Hematopoietic multipotent progenitor cell treated with erythropoietin and hydrocortisone succinate and interleukin-3 and kit ligand, for 6 days (in vitro differentiated cells): ENCODE measurements at places on chromosomes 2 and 18.
A peak's percentile ranks its signal among the peaks of the same experiment; 100 is the strongest.

GRCh38 chr2:36478999-36479398, 119.0 kb downstream of the FEZ2 start:
- DNase-seq = peak; percentile 64

- DNase-seq = no peak
Observed at GRCh38 chr2:176293334-176293733, 24.1 kb downstream of the MTX2 start.

DNA sequence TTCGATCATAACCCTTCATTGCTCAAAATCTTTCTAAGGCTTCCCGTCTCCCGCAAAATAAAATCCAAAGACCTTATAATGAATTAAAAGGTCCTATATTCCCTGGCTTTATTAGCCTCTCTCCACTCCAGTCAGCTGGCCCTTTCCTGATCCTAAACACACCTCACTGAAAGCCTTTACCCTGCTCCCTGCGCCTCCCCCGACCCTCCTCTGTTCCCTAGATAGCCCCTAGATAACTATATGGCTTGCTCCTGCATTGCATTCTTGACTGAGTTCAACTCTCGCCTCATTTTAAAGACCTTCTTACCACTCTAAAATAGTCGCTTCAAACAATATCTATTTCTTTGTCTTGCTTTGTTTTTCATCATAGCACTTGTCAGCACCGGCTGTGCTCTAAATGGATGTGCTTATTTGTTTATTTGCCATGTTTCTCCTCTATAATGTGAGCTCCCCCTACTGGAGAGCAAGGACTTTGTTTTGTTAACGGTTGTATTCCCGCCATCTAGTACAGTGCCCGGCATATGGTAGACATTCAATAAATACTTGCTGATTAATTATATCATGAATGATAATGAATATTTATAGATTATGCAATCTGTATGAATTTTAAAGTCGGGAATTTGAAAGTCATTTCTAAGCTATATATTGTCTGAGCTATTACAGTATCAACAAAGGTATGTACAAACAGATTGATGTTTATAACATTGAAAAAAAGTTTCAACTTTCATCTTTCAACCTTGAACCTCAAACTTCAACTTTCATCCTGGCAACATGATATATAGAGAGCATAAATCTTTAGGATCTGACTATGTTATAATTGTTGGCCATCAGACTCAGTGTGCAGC, 32.4 kb upstream of the VIT start:
- peak; percentile 73 for DNase-seq

DNA sequence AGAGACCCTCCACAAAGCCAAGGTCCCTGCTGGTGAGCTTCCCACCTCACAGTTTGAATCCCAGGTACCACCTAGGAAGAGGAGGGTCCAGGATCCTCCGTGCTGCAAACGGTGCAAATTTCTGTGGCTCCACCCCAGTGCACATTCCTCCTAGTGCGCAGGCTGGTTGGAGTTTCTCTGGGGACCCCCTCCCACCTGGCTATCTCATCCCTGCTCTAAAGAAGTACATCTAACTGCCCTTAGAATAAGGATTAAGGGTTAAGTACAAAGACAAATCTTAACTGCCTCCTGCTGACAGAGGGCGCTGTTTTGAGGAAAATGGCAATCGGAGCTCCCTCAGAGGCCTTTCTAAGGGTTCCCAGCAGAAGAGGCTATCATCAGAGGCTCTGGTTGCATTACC, 109.6 kb upstream of the FSIP2 start:
- peak; percentile 8 for DNase-seq

DNA sequence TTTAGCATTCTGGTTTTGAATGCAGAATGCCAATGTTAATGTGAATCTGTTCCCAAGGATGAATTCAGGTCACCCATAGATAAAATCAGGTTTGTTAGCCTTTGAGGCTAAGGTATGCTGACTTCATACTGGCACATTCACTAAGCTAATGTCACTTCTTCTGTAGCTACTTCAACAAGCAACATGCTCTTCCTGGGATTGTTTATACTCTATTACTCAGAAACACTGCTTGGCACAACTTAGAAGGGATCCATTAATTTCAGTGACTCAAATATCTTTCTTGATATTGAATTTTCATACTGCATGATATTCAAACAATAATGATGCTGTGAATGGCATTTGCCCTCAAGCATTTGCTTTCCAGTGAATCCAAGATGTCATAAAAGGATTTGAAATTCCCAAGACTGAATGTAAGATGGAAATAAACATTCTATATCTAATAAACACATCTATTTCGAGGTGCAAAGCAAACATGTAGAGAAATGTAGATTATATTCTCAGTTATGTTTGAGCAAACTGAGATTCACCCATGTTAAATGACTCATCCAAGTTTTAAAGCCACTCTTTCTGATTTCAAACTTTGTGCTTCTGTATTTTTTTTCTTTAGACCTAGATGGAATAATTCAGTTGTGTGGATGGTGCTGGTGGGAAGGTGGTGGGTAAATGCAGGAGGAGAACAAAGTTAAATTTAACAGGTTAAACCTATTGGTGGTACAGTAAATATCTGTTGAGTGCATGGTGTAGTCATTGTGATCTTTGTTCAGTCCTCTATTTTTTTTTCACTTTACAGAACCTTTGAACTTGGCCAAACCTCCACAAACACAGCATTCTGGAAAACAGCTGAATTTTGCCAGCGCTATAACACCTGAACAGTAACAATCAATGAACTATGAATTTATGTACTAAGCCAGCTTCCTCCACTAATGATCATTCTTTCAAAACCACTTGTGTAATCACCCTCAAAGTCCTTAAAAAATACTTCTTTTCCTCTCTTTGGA, 162.1 kb upstream of the XIRP2 start:
- no peak for DNase-seq

- no peak for DNase-seq
Observed at GRCh38 chr2:123513351-123513750, 511.7 kb upstream of the CNTNAP5 start.

GRCh38 chr2:12931186-12931844, 214.6 kb downstream of the TRIB2 start:
- peak; percentile 44 for DNase-seq

DNA sequence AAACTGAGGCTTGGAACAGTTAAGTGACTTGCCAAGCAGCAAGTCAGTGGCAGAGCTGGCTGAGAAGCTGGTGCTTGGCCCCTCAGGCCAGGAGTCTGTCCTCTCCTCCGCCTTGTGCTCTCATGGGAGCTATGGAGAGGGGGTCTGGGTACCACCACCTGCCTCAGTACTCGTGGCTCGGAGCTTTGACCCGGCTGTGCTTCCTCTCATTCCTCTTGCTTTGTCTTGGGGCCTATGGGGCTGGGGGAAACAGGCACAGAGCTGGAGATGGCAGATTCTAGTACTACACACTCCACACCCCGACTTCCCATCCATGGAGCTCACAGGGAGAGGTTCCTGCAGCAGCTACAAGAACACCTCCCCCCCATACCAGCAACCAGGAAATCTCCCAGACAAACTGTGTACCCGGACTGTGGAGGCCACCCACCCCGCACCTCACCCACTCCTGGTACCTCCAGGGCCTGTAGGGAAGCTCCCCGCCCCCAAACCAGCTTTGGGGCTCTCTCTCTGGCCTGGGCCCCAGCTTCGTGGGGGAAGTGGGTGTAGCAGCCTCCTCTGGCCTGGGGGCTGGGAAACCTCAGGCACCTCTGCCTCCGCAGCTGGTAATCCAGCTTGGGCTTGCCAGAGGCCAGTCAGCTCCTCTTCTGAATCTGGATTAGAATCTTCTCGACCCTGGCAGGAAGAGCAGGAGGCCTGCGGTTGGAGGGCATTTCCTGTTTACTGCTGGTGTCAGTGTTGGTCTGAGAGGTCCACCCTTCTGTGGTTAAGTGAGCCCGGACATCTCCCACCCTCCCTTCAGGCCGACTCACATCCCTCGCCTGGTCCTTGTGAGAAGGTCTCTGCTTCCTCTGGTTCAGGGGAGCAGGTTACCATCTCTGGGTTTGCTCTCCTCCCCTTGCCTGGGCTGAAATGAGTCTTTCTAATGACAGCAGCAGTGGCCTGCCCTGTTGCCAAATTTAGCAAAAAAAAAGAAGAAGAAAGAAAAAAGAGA, 22.3 kb upstream of the RHOB start:
- peak; percentile 85 for DNase-seq

- no peak for DNase-seq
Observed at GRCh38 chr2:172833898-172834297, 98.3 kb downstream of the RAPGEF4 start.

- peak; percentile 71 for DNase-seq
Observed at GRCh38 chr2:240250985-240251847, 110.8 kb upstream of the OTOS start.

- no peak for DNase-seq
Observed at GRCh38 chr18:77960791-77961410, 711.3 kb downstream of the GALR1 start.

DNA sequence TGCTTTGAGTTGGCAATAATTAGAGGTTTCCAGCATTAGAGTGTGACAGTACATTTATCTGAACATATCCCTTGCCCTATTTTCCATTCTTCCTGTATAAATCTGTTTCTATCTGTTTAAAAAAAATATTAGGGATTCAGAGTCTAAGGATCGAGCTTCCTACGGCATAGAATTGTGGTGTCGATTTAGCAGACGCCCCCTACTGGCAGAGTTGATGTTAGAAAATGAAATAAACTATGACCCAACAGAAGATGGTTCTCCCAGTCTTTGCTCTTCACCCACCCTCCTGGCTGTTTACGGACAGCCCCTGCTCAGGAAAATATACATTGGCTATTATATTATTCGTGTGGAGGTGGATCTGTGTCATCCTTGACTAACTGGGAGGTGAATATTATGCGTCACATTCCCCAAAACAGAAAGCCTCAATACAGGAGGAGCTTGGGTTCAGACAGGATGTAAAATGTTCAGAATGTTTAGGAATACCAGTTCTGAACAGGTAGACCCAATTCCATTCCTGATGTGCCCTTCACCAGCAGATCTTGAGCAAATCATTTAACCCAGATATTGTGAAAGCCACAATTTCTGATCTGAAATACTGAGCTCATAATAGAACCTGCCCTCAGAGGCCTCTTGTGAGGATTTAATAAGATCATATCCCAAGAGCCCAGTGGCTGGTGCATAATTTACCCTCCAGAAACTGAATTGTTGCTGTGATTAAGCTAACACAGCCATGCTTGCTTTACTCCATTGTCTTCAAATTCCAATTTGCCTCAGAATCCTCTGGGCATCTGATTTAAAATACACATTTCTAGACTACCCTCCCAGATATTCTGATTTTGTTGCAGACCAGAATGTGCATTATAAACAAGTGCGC, 10.8 kb upstream of the ERMN start:
- peak; percentile 78 for DNase-seq

DNA sequence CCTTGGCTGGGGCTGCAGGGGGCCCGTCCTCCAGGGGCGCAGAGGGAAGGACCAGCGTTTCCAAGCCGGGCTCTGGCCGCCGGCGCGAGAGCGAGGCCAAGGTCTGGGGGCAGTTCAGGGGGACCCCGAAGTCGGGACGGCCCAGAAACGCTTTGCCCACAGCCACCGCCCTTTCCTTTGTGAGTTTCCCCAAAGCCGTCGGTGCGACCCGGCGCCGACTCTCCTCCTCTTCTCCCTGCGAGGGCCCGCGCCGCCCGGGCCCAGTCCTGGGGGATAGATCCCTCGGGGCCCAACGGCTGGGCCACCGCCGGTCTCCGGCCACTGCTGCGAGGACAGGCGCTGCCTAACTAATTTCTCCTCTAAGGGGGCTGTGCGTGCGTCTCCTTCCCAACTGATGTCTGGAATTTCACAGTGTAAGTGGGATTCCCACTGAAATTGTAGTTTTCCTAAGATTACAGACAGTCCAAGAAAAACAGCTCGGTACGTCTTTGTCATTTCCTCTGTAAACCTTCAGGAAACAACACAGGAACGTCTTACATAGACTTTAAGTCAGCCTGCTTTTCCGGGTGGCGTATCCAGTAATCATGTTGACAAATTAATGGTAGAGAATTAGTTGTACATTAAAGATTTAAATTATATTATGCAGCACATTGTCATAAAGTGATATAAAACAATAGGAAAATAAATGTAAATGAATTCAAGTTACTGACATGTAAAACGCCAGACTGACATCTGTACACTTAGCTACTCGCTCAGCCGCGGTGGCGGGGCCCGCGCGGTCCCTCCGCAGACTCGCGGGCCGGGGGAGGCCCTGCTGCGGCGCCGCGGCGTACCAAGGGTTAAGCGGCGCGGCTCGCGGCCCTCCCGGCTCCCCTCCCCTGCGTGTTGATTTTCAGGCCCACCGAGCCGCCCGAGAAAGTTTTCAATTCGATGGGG, 139.4 kb upstream of the SIX3 start:
- DNase-seq = no peak

DNA sequence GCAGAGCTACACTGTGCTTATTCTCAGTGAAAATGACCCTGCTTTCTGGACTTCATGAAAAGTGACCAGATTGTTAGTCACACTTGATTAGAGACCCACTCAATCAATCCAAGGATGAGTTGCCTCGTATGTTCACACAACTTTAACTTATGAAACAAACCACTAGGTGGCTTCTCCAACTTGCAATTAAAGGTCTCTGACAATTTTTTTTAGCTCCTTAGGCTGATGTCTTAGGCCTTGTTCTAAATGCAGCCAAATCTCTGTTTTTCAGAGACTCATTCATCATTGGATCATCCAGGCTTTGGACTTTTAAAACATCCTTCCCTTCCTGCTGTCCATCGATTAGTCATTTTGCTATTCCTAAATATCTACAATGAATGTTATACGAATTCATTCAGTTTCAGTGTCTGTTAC, 63.4 kb downstream of the MREG start:
- DNase-seq = peak; percentile 84

DNA sequence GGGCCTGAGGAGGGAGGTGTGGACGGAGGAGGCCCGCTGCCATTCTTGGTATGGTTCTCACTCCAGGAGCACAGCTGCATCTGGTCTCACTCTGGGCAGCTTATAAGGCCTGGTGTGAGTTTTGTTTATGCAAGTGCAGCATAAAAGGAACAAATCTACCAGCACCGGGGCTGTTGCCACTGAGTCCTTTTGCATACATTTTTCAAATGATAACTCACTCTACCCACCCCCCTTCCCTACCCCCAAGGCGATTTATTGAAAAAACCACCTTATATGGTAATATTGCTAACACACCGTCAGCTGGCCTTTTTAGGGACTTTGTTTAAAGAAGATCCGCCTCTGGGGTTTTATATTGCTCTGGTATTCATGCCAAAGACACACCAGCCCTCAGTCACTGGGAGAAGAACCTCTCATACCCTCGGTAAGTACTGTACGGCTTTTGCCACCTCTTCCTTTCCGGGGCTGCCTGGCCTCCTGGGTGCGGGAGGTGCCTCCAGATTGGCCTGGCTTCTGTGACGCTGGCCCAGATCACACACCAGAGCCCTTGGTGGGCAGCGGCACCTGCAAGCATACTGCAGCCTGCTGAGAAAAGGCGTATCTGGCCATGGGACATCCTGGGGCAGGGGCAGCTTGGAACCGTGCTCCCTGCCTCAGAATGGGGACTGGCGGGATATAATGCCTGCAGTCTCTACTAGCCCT, at the start of gene ACTG2:
Gene ACTG2, plus strand, starts transcription at position 378 of the 699 bp plus-strand sequence. CDS start 8,304 bp downstream, outside the sequence.
- no peak for DNase-seq

- no peak for DNase-seq
Observed at GRCh38 chr2:152513681-152514080, 178.7 kb downstream of the FMNL2 start.

DNA sequence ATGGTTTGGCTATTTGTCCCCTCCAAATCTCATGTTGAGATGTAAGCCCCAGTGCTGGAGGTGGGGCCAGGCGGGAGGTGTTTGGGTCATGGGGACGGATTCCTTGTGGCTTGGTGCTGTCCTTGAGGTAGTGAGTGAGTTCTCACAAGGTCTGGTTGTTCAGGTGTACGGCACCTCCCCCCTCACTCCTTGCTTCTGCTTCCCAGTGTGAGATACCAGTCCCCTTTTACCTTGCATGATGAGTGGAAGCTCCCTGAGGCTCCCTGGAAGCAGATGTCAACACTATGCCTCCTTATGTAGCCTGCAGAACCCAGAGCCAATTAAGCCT, 232.6 kb downstream of the LDLRAD4 start:
- DNase-seq = no peak

GRCh38 chr18:27366151-27366550, 181.0 kb upstream of the CHST9 start:
- DNase-seq = no peak
